ENCODE measurements at places on chromosomes 12 and 14. TPM values are rescaled to one million over a fixed set of nuclear protein-coding genes. Genes with fewer than 3 reads are reported as not detected.

The SLC17A8 gene
- polyA plus RNA-seq: 0.48 TPM

The CYP27B1 gene
- polyA plus RNA-seq: not detected

The CCDC88C gene
- polyA plus RNA-seq: 0.17 TPM

The GEMIN2 gene
- 26.4 TPM for polyA plus RNA-seq

The PRICKLE1 gene
- polyA plus RNA-seq: 7.6 TPM

The MYF5 gene
- not detected for polyA plus RNA-seq

The RPS6KL1 gene
- polyA plus RNA-seq: 7.9 TPM

The ASPG gene
- not detected for polyA plus RNA-seq

The KRT3 gene
- polyA plus RNA-seq: not detected
